A172 (cell line): ENCODE measurements at places on chromosomes 12 and 14.
A peak's percentile ranks its signal among the peaks of the same experiment; 100 is the strongest.

DNA sequence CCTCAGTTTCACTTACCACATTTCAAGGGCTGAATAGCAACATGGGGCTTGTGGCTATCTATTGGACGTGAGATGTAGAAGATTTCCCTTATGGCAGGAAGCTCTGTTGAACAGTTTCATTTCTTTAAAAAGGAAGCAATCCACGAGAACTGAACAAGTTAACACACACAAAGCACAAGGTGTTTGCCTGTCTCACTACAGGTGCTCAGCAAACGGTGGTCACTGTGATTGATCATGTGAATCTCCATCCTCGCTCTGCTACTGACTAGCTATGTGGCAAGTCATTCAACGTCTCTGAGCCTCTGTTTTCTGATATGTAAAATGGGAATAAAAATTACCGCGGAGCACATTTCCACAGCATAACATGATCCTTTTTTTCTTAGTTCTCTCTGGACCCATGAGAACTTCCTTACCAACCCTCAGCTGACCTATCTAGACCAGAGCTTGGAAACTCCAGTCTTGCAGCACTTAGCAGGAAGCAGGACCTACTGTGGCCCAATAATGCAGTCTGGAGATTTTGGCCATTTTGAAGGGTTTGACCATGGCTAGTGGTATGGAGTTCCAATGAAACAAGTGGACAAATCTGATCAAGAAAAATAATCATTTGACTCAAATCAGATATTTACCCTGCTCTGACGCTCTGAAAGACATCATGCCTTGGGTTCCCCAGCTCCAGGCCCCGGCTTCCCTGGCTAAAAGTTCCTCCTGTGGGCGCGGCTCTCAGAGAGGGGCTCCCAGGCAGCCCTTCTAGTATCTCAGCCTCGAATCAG, 278.8 kb downstream of the ZFP36L1 start:
- DNase-seq: no peak

DNA sequence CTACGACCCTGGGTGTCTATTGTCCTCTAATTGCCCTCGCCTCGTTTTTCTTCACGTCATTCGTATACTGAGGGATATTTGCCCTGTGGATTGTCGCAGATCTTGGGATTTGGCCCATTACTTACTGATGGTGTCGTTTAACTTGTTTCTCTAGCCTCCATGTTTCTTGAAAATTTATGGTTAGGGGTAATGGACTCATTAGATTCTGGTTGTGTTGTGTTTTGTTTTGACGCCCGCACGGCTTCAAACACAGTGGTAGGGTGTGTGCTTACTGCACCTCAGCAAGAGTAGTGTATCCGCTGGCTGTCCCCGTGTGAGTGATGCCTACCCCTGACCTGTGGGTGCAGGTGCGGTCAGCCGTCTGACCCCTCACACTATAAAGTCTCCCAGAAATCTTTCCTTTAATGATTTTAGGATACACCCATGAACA, 874 bp upstream of the RNU6-8 start:
- no peak for DNase-seq

- DNase-seq: no peak
Measured at GRCh38 chr12:9928607-9929006, 3.6 kb downstream of the CLEC2A start.

GRCh38 chr12:58616618-58617017, 303.7 kb downstream of the LRIG3 start:
- no peak for DNase-seq

- DNase-seq: no peak
Measured at GRCh38 chr12:46209914-46210872, 58.6 kb downstream of the SLC38A1 start.

DNA sequence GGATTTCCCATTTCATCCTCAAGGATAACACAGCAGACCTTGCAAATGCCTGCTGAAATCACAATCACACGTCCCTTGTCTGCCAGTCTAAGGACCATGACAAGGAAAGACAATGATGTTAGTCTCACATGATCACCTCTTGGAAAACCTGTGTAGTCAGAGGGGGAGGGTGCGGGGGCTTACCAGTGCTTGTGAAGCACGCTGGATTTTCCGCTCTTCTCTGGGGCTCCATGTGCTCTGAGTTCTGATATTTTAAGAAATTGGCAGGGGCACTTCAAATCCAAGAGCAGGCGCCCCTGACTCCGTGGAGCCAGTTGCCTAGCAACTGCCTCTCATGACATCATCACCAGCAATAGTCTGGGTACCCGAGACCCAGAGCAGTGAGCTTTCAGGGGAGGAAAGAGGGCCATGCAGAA, 200.9 kb upstream of the C14orf180 start:
- no peak for DNase-seq

- DNase-seq: peak; percentile 71
Measured at GRCh38 chr12:27185234-27186021, 58.7 kb upstream of the STK38L start.

DNA sequence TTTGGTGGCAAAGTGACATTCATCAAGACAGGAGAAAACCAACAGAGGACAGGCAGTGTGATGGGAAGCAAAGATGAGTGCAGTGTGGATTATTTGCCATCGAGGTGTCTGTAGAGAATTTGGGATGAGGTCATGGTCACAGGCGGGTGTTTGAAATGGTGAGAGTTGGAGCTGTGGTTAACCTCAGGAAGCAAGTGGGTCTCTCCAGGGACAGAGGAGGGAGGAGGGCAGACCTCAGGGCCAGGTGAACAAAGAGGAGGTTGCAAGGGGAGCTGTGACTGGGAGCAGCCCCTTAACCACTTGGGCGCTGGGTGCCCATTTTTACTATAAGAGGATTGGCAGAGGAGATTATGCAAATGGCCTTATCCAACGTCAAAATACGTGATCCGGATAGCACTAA, 7.0 kb downstream of the FZD10 start:
- DNase-seq: no peak

GRCh38 chr12:77615332-77615731, 215.4 kb upstream of the NAV3 start:
- DNase-seq: peak; percentile 11

DNA sequence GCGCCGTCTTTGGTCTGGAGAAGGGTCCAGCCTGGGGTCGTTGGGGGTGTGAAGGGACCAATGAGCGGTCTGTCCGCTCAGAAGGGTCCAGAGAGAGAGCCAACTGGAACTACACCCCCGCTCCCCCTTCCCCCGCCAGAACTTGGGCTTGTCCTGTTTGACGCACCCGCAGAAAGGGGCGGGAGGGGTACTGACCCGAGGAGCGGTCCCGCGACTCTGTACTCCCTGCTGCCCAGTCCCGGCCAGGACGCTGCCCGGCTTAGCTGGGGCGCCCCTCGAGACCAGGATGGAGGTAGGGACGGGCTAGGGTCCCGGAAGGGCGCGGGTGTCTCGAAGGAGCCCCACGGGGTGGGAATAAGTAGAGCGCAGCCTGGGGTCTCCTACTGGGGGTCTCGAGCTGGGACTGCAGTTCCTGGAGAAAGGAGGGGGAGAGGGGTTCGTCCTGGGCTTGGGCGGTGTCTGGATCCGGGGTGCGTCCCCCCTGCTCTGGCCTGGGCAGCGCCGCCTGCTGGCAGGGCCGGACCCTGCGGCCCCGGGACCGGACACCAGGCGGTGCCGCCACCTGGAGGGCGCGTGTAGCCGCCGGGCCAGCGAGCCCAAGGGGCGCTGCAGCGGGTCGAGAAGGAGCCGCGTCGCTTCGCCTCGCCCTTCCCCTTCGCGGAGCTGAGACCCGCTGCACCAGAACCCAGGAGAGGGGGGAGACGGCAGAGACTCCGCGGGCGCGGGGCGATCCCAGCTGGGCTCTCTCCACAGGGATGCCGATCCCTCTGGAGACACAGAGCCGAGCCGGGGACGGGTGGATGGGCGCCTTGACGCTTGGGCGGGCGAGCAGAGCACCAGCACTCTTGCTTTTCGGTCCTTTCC, 3.8 kb upstream of the CACNB3 start:
- peak; percentile 49 for DNase-seq

DNA sequence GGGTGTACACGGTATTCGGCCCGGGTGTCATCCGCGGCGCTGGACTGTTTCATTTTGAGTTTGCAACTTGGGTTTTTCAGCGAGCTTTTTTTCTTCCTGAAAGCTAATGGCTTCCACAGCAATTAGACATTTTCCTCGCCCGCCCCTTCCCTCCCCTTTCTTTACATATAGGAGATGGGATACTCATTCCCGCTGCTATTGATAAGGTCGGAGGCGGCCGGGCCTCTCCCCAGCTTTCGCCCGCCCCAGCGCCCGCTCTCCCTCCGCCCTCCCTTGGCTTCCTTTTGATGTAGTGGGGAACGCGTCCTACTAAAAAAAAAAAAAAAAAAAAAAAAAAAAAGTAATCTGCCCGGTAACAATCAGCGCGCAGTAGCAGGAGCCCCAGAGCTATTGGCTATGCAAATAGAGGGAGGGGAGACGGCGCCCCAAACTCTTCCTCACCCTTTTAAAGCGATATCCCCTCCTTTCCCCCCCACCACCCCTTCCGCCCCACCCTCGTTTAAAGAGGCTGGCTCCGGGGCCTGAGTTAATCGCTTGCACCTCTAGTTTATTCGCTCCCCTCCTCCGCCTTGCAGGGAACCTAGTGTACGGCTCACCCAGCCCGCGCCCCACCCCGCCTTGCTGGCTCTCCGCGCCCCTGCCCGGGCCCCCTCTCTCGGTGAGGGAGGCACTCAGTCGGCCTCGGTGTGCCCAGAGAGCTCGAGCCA, 1.7 kb upstream of the CCND2 start:
- no peak for DNase-seq

DNA sequence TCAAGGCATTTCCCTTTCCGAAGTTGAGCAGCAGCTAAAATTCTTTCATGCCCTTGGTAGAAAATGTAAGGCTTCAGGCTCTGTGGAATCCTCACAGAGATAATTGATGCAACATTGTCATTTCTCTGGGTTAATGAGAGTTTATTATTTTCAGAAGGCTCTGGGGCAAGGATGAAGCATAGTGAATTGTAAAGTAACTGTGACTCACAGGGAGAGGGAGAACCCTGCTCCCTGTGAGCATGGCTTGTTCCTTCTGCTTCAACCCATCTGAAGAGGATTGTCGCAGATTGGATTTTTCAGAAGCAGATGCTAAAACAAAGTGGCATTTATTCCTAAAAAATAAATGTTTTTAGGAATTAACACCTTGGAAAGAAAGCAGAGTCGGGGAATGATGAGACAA, 41.2 kb downstream of the APOBEC1 start:
- no peak for DNase-seq

- DNase-seq: no peak
Measured at GRCh38 chr14:49970474-49971147, 77.7 kb downstream of the ARF6 start.

DNA sequence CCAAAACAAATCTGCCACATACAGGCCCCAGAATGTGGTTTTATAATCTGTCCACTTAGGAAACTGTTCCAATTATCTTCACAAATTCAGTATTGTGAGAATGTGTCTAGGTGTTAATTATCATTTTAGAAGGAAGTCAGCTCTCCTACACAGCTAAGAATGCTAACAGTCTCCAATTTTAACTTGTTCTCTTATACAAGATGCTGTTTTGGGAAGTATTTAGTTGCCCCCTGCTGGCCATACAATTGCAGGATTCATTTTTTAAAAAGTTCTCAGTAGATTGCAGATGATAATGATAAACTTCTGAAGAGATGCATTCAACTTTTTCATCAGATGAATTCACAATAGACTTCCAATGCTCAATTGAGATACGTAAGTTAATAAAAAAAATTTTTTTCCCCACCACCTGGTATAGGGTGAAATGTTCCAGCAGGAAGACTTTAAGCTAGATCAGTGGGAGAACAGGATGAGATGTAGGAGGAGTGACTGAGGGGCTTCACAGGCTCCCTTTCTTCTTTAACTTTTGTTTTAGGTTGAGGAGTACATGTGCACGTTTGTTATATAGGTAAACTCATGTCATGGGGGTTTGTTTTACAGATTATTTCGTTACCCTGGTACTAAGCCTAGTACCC, 27.3 kb upstream of the OSBPL8 start:
- peak; percentile 47 for DNase-seq

GRCh38 chr14:93719256-93719655, 69.0 kb downstream of the PRIMA1 start:
- no peak for DNase-seq

DNA sequence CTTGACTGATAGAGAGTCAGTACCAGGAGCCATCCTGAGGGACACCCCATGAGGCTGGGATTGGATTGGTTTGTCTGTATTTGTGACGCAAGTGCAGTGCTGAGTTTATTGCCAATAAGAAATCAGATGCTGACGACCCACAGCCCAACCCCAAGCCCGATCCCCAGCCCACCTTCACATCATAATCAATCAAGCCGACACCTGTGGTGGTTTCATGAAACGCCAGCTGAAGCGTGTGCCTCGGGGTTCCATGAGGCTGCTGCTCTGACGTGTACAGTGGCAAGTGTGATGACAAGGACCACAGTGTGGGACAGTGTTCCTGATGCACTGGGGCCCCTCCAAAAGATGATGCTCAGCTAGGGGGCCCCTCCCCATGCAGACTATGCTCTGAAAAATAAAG, 62.1 kb upstream of the C14orf180 start:
- DNase-seq: no peak

DNA sequence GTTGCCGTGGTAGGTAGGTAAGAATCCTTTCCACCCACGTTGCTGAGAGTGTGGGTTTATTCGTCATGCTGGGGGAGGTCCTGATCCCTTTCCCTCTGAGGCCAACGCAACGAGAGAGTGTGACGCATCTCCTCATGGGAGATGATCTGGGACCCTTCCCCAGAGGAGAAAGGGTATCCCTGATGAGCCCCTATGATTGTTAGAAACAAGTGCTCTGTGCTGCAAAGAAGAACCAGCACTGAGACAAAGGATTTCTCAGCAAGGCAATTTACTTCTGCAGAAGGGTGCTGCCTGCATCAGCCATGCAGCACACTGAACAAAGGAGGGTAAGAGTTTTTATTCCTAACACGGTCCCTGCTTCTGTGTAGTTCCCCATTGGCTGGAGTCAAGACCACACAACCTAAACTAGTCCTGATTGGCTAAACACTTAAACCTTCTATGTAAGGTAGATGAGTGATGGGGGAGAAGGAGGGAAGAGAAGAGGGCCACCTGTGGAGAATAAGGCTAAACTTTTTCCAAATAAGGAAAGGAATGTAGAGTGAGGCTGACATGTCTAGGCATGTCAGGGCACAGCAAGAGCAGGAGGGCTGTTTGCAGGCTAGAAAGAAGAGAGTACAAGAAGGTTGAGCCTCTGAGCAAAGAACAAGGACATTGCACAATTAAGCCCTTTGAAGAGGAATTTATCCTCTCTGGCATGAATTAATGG, 21.3 kb downstream of the CLEC2A start:
- DNase-seq: no peak

GRCh38 chr12:89836026-89836425, 127.4 kb upstream of the ATP2B1 start:
- no peak for DNase-seq

GRCh38 chr12:124698211-124698997, 131.0 kb upstream of the NCOR2 start:
- DNase-seq: peak; percentile 46

GRCh38 chr14:28057359-28058296, 709.0 kb upstream of the FOXG1 start:
- DNase-seq: no peak

DNA sequence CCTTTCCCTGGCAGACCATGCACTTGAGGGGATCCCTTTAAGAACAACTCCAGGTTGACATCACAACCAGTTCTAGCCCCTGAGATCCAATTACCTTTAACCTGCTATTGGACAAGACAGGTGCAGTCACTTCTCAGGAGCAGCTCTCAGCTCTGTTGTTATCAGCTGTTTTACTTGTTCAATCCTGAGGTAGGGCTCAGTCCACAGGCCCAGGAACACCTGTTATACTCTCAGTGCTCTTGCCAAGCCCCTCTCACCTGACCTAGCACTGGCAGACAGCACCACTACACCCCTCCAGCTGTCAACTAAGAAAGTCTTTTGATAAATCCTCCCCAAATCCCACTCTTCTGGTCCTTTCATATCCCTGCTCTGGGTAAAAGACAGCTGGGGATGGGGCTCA, 163.9 kb upstream of the TMTC2 start:
- no peak for DNase-seq

- DNase-seq: no peak
Measured at GRCh38 chr12:45655186-45655585, 74.3 kb upstream of the ARID2 start.
